ENCODE measurements at places on chromosomes 6 and 20.
A peak's percentile ranks its signal among the peaks of the same experiment; 100 is the strongest.

- DNase-seq: peak; percentile 97
Observed at GRCh38 chr6:142802124-142802523, 142.9 kb downstream of the HIVEP2 start.

DNA sequence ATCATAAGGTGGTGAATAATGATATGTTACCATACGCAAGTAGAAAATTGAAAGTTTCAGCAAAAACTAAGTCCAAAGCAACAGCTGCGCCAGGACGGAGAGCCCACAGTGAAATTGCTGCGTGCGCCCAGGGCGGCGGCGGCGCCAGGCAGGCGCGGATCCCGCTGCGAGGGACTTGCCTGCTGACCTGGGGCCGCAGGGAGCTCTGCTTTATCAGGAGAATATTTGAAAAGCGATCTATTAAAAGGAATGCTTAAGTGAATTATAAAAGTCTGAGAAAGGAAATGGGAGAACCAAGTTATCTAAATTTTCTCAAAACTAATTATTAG, 85.4 kb downstream of the THBS2 start:
- no peak for DNase-seq

DNA sequence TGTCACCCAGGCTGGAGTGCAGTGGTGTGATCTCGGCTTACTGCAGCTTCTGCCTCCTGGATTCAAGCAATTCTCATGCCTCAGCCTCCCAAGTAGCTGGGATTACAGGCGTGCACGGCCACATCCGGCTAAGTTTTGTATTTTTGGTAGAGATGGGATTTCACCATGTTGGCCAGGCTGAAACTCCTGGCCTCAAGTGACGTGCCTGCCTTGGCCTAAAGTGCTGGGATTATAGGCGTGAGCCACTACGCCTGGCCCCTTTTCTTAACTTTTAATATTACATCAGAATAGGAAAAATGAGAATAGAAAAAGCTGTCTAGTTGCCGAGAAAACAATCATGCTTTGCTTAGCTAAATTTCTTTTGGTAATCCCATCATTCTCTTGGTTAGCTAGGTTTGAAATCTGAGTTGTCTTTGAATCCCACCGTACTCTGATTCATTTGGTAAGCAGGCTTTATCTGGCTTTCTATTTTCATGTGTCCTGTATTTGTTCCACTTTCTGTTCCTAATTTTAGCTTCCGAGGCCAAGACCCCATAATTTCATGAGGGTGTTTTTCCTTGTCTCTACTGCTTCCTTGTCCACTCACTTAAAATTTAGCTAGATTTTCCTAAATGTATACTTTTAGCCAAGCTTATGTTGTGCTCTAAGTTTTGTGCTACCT, 83.5 kb downstream of the NCOA3 start:
- DNase-seq: no peak

- no peak for DNase-seq
Observed at GRCh38 chr6:34489207-34489805, 23.4 kb downstream of the PACSIN1 start.

DNA sequence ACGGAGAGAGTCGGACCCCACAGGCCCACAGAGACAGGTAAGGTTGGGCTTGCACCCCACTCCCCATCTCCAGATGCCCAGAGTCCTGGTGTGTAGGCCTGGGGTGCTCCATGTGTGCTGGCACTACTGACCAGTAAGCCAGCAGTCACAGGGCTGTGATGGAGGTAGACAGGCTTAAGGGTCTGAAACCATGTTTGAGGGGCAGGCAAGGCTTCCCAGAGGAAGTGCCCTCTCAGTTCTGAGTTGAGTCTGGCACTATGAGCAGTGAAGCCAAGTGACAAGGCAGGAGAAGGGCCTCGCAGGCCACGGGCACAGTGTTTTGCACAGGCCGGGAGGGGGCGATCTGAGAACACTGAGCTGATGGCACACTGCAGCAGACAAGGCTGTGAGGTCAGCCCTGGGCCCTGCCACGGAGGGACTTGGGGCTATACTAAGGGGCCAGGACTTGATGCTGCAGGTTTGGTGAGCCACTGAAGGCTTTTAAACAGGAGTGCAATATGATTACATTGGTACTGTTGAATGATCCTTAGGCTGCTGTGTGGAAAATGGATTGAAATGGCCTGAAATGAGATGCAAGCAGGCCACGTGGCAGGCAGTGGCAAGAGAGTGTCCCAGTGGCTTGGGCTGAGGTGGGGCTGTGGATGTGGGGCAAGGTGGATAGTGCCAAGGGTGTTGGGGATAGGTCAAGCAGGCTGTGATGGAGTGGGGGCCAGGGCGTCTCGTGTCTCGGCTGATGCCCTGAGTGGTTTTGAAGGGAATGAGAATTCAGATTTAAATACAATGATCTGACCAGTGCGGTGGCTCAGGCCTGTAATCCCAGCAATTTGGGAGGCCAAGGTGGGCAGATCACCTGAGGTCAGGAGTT, 20.3 kb downstream of the TTBK1 start:
- DNase-seq: peak; percentile 71

All from fibroblast of skin of scalp (primary cell).